ENCODE measurements at places on chromosomes 11 and 22.

DNA sequence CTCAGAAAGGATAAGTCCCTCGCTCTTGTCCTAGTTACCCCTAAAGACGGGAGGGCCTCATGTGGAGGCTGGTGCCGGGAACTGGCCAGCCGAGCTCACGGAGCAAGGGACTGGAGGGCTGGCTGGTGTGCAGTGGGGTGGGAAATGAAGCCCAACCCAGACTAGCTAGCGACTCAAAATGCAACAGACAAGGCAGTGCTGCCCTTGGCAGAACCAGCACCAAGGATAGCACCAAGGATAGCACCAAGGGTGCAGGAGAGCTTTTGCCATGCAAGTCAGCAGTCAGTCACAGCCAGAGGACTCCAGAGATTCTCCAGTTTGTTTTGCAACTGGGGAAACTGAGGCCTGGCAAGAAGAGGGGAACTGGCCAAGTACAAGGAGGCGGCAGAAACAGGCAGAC is 6.5 kb upstream of the BATF2 start:
- H3K36me3 ChIP-seq = no peaks in the 10 kb centered on the region
- DNase-seq = no peak
- no peaks in the 10 kb centered on the region for H3K27me3 ChIP-seq
- H3K4me1 ChIP-seq = no peaks in the 10 kb centered on the region

DNA sequence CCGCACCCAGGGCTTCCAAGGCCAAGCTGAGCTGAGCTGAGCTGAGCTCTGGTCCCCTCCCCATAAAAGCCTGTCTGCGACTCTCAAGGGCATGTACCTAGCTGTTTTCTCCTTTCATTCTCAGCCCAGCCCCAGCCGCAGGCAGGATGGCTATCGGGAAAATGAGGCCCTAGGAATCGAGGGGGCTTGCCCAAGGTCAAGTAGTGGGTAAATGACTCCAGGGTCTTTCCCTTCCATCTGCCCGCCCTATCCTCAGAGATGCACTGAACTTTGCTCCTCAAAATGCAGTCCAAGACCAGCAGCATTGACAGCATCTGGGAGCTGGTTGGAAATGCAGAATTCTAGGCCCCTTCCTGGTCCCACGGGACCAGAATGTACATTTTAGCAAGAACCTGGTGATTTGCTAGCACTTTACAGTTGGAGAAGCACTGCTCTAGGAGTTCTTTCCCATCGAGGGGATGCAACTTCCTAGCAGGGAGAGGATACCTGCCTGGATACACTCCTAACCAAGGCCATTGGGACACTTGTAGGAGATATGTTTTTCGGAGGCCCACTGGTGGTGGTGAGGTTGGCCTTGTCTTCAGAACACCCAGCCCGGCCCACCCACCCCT is 43.2 kb upstream of the ACCSL start:
- no peak overlapping the region for H3K4me3 ChIP-seq
- peak; percentile 46 for DNase-seq

DNA sequence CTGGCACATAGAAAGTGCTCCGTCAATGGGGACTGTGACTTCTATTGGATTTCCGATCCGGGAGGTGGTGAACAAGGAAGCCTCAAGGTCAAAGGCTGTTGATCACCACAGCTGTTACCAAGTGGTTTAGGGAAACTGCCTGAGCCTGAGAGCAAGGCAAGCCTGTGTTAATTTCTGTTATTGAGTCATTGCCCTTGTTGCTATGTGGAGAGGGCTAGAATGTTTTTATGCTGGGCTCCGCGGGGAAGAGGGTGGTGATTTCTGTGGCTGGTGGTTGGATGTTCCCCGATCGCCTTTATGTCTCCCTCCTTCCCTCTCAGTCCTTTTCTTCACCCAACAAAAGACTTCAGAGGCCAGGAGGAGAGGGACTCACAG is 108.5 kb upstream of the ALX4 start:
- no peak for DNase-seq
- no peaks in the 10 kb centered on the region for H3K36me3 ChIP-seq
- H3K4me3 ChIP-seq = no peak overlapping the region
- no peaks in the 10 kb centered on the region for H3K27me3 ChIP-seq

DNA sequence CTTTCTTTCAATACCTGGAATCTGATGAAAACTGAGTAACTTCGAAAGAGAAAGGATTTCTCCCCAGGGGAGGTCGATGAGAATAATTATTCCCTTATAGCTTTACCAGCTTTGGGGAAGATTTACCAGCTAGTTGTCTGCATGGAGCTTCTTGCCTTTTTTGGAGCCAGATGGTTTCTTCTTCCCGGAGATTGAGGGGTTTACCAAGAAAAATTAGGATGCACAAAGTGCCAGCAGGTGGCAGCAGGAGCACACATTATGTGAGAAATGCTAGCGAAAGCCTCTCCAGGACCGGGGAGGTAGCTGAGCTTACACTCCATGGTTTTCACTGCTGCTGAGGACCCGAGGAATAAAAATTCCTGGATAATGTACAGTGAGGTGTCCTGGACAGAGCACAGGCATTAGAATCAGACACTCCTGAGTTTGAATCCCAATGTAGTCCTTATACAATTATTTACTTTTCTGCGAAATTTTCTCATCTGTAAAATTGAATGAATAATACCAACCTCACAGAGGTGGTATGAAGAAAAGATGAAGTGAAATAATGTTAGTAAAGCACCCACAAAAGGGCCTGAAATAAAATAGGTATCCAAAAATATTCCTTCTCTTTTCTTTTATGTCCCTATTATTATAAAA is 46.0 kb upstream of the PARVA start:
- no peak overlapping the region for H3K27ac ChIP-seq
- no peaks in the 10 kb centered on the region for H3K36me3 ChIP-seq
- no peak overlapping the region for H3K4me3 ChIP-seq
- DNase-seq = peak; percentile 86
- H3K4me1 ChIP-seq = no peaks in the 10 kb centered on the region

DNA sequence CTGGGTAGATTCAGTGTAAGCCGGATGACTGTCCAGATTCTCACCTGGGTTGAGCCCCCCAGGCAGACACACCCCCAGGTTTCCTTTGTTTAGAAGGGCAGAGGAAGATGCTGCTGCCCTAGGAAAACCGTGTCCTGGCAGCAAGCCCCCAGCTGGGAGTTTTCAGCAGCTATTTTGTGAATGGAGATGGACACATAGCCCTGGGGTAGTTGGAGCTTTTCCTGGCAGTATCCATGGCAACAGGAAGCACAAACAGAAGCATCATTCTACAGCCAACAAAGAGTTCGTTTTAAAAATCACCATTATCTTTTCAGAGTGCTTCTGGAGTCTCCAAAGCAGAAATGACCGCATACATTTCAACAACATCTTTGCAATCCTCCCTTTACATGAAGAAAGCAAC is 245.5 kb downstream of the BRD1 start:
- no peaks in the 10 kb centered on the region for H3K27me3 ChIP-seq
- no peaks in the 10 kb centered on the region for H3K4me1 ChIP-seq
- no peak for DNase-seq
- no peak overlapping the region for H3K4me3 ChIP-seq

- H3K27ac ChIP-seq = no peak overlapping the region
- H3K4me3 ChIP-seq = no peak overlapping the region
- H3K4me1 ChIP-seq = no peaks in the 10 kb centered on the region
- H3K27me3 ChIP-seq = no peaks in the 10 kb centered on the region
- DNase-seq = no peak
These were observed 314.4 kb downstream of the AASDHPPT start for GRCh38 chr11:106391771-106392420.

DNA sequence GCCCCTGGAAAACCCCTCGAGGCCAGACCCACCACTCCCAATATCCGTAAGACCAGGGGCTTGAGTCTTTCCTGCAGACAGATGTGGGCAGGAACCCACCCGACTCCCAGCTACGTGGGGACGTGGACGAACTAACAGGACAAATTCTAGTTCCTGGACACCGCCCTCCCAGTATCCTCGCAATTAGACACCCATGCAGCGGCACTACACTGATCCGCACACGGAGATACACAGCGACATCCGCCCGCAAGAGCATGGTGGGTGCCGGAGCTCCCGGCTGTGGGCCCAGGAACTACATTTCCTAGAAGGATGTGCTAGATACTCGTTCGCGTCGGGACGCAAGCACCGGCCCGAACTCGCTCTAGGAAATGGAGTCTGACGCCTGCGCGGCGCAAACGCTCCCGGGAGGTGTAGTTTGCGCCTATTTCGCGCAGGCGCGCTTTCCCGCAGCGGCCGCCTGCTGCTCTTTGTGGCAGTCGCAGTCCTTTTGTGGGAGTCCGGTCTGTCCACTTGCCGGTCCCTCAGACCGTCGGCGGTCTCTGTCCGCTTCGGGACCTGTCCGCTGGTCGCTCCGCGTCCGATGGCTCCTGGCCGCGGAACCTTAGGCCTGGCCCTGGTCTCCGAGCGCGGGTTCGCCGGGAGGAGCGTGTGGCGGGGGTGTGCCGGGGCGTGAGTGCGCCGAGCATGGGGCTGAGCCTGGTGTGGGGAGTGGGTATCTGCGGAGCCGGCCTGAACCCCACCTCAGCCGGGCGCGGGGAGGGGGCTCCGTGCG is at the start of gene ZNF74:
Gene ZNF74 (plus strand): TSS at position 447 of the 772 bp plus-strand sequence. CDS start 478 bp downstream, outside the sequence.
- H3K4me3 ChIP-seq = peak within 1 kb of the TSS; percentile 80
- no peaks in the 10 kb centered on the region for H3K36me3 ChIP-seq
- H3K27me3 ChIP-seq = no peaks in the 10 kb centered on the region

DNA sequence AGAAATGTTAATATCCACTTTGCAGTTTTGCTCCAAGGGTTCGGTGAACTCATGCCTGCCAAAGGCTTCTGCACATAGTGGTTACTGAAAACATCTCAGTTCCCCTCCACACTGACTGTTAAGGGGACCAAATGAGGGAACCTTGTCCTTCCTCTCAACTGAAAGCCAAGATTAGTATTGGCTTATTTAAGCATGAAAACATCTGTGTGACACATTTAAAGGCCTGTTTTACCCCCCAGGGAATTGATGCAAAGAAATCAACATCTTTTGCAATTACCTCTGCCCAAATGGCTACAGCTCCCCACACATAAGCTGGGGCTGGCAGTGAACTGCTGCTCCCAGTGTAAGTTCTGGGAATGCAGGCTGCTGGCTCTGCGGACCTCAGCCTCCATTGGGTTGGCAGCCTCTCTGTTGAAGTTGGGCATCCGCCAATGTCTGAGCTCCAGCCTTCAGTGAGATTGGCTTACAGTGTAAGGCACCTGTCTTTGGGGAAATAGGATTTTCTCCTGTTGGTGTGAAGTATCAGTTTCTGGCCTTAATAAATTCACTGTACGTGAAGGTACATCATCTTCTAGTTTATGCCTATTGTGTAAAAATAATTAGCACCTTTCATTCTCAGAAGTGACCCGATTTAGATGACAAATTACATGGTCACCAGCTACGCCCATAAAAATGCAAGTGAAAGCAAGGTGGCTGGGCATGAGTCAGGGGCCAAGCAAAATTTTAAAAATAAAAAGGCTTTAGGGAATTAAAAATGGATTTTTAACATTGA is 213.4 kb upstream of the SYN3 start:
- no peak overlapping the region for H3K4me3 ChIP-seq
- H3K4me1 ChIP-seq = peaks cover 12% of the 10 kb centered on the region
- H3K36me3 ChIP-seq = no peaks in the 10 kb centered on the region
- H3K27ac ChIP-seq = peak overlapping the region; percentile 29
- H3K27me3 ChIP-seq = no peaks in the 10 kb centered on the region

DNA sequence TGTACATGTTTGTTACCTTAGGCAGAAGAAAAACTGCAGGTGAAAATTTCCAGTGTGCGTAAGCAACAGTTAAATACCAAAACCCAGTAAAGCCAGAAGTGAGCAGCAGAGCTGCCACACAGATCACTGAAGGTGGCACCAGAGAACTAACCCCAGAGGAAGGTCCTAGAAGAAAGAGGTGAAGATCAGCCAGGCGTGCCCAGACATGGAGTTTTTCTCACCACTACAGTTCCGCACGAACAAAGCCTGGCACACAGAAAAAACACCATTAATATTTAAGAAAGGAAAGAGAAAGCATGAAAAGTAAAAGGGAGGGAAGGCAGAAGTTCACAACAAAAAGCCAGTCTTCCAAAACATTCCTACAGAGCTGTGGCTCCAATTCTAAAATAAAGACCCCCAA is 60.7 kb downstream of the STK33 start:
- no peaks in the 10 kb centered on the region for H3K4me1 ChIP-seq
- no peak for DNase-seq
- H3K27ac ChIP-seq = no peak overlapping the region
- H3K4me3 ChIP-seq = no peak overlapping the region

GRCh38 chr11:46309814-46310259 is 32.4 kb downstream of the CREB3L1 start:
- H3K4me1 ChIP-seq = no peaks in the 10 kb centered on the region
- H3K27me3 ChIP-seq = peaks cover 6% of the 10 kb centered on the region
- H3K4me3 ChIP-seq = no peak overlapping the region
- no peak overlapping the region for H3K27ac ChIP-seq
- no peaks in the 10 kb centered on the region for H3K36me3 ChIP-seq

- DNase-seq = no peak
- H3K4me3 ChIP-seq = no peak overlapping the region
- no peaks in the 10 kb centered on the region for H3K27me3 ChIP-seq
- H3K36me3 ChIP-seq = no peaks in the 10 kb centered on the region
These were observed 44.9 kb upstream of the EIF3D start for GRCh38 chr22:36573815-36574363.

DNA sequence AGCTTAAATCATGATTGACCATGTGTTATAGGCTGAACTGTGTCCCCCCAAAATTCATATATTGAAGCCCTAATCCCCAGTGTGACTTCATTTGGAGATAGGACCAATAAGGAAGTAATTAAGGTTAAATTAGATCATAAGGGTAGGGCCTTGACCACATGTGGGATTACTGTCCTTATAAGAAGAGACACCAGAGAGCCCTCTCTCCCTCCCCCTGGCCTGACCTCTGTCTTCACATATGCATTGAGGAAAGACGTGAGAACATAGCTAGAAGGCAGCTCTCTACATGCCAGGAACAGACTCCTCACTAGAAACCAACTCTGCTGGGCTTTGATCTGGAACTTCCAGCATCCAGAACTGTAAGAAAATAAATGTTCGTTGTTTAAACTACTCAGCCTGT is 13.6 kb upstream of the NUP50 start:
- H3K4me3 ChIP-seq = no peak overlapping the region
- no peaks in the 10 kb centered on the region for H3K4me1 ChIP-seq
- H3K36me3 ChIP-seq = peaks cover 10% of the 10 kb centered on the region
- no peak overlapping the region for H3K27ac ChIP-seq

GRCh38 chr11:117950993-117951961 is 22.1 kb upstream of the TMPRSS13 start:
- H3K4me1 ChIP-seq = no peaks in the 10 kb centered on the region
- DNase-seq = no peak
- H3K27ac ChIP-seq = no peak overlapping the region
- H3K27me3 ChIP-seq = peaks cover 23% of the 10 kb centered on the region

DNA sequence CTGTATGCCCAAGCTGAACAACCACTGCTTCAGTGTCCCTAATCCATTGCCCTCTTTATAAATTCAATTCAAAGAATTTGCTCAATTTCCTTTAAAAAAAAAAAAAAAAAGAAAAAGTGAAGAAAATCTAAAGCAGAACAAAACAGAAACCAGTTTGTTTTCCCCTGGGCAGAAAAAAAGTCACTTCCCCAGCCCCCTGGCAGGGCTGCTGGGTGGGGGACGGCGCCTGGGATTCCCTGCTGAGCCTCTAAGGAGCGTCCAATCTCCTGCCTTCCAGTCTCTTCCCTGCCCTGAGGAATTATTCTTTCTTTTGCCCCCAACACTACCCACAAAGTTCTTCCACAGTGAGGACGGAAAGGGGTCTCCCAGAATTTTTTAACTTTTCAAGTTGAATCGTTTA is 23.9 kb downstream of the DKK3 start:
- H3K36me3 ChIP-seq = no peaks in the 10 kb centered on the region
- H3K4me3 ChIP-seq = no peak overlapping the region
- no peaks in the 10 kb centered on the region for H3K4me1 ChIP-seq
- H3K27me3 ChIP-seq = no peaks in the 10 kb centered on the region
- H3K27ac ChIP-seq = peak overlapping the region; percentile 30

All from tibial artery (tissue), 4 donors.